Aorta (tissue), 5 donors: ENCODE measurements at places on chromosomes 2 and 18. TPM values are rescaled to one million over a fixed set of nuclear protein-coding genes. Genes with fewer than 3 reads are reported as not detected.

DNA sequence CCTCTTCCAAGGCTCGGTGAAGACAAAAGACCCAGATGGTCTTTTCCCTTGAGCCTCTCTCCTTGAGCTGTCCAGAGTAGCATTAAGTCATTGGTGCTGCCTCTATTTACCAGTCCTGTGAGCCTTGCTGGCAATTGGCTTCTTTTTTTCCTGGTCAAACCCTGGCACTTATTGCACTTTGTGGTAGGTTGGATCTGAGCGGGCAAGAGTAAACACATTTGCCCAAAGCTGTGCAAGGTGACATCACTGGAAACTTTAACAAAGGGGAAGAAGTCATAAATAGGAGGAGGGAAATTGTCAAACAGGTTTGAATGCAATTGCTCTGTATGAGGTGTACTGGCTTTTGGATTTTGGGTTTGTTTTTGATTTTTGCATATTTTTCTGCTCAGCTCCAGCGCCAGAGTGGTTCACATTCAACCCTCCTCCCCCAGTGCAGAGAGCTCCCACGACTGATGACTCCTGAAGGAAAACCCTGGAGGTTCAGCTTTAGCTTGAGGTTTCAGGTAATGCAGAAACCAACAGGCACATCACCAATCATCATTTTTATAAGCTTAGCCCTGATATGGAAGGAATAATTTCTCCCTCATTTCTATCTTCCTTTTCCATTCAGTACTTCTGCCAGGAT, 8.3 kb downstream of the KCNE4 start:
- no peak overlapping the region for H3K27ac ChIP-seq
- no peaks in the 10 kb centered on the region for H3K27me3 ChIP-seq
- H3K4me1 ChIP-seq, result peaks cover 3% of the 10 kb centered on the region
- H3K36me3 ChIP-seq, result no peaks in the 10 kb centered on the region

DNA sequence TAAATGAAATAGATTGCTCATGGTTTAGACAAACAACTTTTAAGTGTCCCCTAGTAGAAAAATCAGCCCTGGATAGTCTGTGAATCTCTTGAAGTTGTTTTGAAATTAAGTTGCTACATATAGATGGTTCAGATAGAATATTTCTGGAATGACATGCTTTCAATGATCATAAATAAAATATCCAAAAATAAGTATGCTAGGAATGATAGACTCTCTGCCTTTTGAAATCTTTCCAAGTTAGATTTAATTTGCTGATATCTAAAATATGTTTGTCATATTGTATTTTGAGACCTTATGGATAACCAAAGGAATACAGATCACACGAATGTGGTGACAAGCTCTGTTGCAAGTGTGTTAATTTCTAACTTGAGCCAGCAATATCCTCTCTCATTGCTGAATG, 488.7 kb downstream of the THSD7B start:
- H3K4me1 ChIP-seq, result peaks cover 8% of the 10 kb centered on the region
- H3K36me3 ChIP-seq, result no peaks in the 10 kb centered on the region
- H3K27me3 ChIP-seq, result no peaks in the 10 kb centered on the region
- no peak for DNase-seq
- no peak overlapping the region for H3K4me3 ChIP-seq
- no peak overlapping the region for H3K27ac ChIP-seq

GRCh38 chr2:54047091-54047490, 68.3 kb upstream of the ACYP2 start:
- no peak overlapping the region for H3K4me3 ChIP-seq
- no peaks in the 10 kb centered on the region for H3K36me3 ChIP-seq
- H3K4me1 ChIP-seq, result peaks cover 4% of the 10 kb centered on the region
- DNase-seq, result no peak
- H3K27ac ChIP-seq, result no peak overlapping the region

DNA sequence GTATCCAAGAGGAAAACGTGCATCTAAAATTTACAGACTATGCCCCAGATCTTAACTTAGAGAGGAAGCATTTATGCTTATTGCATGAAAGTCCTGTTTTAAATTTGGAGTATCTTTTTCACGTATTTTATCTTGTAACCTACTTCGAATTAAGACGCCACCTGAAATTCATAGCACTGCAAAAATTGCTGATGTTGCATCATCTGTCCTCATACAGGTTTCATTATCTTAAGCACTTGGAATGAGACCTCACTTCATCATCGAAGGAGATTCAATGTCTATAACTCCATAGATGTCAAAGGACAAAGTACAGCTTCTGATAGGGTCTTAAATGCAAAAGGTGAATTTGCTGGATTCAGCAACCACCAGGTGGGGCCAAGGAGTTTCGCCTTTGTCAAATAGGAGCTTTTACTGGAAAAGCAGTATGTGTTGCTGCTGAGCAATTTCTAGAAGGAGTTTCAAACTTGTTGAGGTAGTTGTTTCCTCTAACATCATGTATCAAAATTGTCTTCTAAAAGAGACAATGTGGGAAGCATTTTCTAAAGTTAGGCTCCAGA, 106.4 kb upstream of the CCDC85A start:
- H3K4me3 ChIP-seq, result no peak overlapping the region
- no peaks in the 10 kb centered on the region for H3K4me1 ChIP-seq
- no peak overlapping the region for H3K27ac ChIP-seq
- no peaks in the 10 kb centered on the region for H3K27me3 ChIP-seq

DNA sequence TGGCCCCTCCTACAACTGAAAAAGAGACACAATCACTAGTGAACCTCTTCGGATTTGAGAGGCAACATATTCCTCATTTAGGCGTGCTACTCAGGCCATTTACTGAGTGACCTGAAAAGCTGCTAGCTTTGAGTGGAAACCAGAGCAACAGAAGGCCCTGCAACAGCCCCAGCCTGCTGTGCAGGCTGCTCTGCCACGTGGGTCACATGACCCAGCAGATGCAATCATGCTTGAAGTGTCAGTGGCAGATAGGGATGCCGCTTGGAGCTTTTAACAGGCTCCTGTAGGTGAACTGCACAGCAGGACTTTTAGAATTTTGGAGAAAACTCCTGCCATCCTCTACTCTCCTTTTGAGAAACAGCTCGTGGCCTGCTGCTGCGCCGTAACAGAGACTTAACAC, 578.6 kb upstream of the RAB6C start:
- H3K27me3 ChIP-seq, result no peaks in the 10 kb centered on the region
- no peaks in the 10 kb centered on the region for H3K4me1 ChIP-seq
- DNase-seq, result no peak
- no peak overlapping the region for H3K27ac ChIP-seq
- no peak overlapping the region for H3K4me3 ChIP-seq

DNA sequence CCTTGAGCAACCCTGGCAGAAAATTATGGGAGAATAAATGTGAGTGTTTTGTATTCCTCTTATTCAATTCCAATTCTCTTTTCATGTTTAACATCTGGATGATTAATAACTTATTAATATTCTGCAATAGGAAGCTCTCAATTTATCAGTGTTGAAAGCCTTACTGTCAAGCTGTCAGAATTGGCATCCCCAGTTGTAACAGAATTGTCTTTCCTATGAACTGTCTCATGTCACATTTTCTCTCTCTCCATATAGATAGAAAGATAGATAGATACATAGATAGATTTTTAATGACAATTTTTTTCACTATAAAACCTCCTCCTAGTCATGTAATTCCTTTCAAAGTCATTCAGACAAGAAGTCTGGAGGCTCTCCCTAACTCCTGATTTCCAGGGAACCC, 331.5 kb downstream of the GALNT13 start:
- H3K36me3 ChIP-seq, result no peaks in the 10 kb centered on the region
- H3K27me3 ChIP-seq, result no peaks in the 10 kb centered on the region
- no peaks in the 10 kb centered on the region for H3K4me1 ChIP-seq
- H3K4me3 ChIP-seq, result no peak overlapping the region

GRCh38 chr2:1649103-1650084, 94.9 kb downstream of the PXDN start:
- peaks cover 3% of the 10 kb centered on the region for H3K4me1 ChIP-seq
- H3K27me3 ChIP-seq, result no peaks in the 10 kb centered on the region
- no peaks in the 10 kb centered on the region for H3K36me3 ChIP-seq
- H3K4me3 ChIP-seq, result no peak overlapping the region
- H3K27ac ChIP-seq, result no peak overlapping the region

DNA sequence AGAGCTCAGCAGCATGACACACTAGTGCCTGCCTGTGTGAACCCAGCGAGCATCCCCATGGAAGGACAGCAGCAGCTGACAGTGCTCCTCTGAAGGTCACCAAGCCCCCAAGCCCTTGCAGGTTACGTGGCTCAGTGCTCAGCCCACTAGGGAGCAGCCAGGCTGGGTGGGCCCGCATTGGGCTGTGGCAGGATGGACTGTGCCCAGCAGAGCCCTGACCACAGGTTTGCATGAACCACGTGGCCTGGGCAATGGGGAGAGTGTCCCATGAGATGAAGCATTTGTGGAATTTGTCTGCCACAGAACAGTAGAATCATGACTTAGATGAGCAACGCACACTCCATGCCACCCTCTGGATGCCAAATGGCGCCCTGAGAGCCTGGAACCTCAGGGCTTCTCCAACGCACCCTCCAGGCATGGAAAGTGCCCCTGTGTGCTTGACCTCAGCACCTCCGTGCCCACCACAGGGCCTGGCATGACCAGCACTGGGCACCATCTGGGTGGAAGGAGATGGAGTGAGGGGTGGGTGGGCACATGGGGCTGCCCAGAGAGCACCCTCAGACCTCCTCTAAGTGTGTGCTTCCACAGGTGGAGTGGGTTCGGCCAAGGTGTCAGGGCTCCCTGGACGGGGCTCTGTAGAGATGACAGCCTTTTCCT, 216.1 kb upstream of the RAB6C start:
- no peaks in the 10 kb centered on the region for H3K36me3 ChIP-seq
- DNase-seq, result no peak
- no peak overlapping the region for H3K4me3 ChIP-seq
- H3K27me3 ChIP-seq, result no peaks in the 10 kb centered on the region
- H3K4me1 ChIP-seq, result no peaks in the 10 kb centered on the region

The MC2R gene
- polyA plus RNA-seq, result not detected

The DHRS9 gene
- 1.9 TPM for polyA plus RNA-seq
